Kidney (tissue), 22 donors: ENCODE measurements at places on chromosomes 2 and 18. TPM values are rescaled to one million over a fixed set of nuclear protein-coding genes. Genes with fewer than 3 reads are reported as not detected.
A peak's percentile ranks its signal among the peaks of the same experiment; 100 is the strongest.

- DNase-seq, result no peak
Measured at GRCh38 chr2:9069543-9069942, 66.1 kb upstream of the MBOAT2 start.

APOB gene
- total RNA-seq, result 0.57 TPM

GYPC gene
- total RNA-seq, result 51.1 TPM

SERPINB13 gene
- not detected for total RNA-seq

DNA sequence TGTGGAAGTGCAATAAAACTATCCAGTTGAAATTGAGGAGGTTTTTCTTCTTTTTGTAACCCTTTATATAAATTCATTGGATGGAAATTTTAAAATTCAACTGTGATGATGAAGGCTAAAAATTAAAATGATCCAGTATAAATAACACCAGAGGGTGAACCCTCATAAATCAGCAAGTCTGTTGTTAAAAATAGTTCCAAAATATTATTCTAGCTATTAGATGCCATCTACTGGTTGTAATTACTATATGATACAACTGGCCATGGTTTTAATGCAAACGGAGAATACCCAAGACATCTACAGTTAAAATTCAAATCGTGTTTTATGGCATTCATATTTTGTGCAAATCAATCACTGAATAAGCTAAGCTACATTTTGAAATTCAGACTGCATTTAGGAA, 53.8 kb downstream of the TMEM200C start:
- DNase-seq, result no peak

SRD5A2 gene
- 0.22 TPM for total RNA-seq

GRCh38 chr2:12502759-12503158, 214.0 kb upstream of the TRIB2 start:
- DNase-seq, result no peak

ZNF516 gene
- total RNA-seq, result 28.7 TPM

- no peak for DNase-seq
Measured at GRCh38 chr2:232675381-232675780, 21.8 kb upstream of the GIGYF2 start.

CRYBA2 gene
- total RNA-seq, result not detected

PSD4 gene
- 42.0 TPM for total RNA-seq

IL18RAP gene
- 2.0 TPM for total RNA-seq

DNA sequence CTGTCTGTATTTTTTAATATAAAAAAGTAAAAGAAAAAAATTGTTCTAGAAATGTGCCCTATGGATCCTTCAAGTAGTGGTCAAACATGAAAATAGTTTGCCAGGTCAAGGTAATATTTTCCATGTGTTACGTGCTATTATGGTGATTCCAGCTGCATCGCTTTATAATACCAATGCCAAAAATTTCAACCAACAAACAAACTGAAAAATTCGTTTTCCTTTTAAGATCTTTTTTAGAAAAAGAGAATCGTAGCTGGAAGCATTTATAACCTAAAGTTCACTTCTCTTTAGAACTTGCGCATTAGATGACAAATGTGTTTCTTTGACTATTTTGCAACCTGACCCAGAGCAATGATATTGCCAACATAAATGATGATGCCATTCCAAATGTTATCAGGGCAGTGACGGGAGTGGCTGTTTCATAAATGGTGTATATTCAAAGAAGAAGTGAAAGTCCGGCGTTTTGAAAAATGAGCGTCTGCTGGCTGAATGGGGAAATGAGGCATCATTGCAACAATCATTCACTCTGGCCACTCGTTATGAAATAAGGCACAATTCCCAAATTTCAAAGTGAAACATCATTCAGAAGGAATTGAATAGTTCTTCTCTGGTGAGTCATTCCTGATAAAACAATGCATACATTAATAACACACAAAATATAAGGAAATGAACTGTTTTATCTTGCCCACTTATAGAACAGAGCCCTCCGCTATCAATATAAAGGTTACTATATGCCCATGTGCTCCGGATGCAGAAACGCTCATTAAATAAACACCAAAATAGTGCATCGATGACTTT, 297.4 kb downstream of the TGIF1 start:
- no peak for DNase-seq

GRCh38 chr2:222295368-222296062, 3.3 kb downstream of the PAX3 start:
- DNase-seq, result peak; percentile 34

- no peak for DNase-seq
Measured at GRCh38 chr2:110998311-110998710, 122.4 kb upstream of the BCL2L11 start.

REV1 gene
- total RNA-seq, result 41.3 TPM

GRCh38 chr2:121976926-121977325, 221.5 kb downstream of the TSN start:
- peak; percentile 22 for DNase-seq

REG1B gene
- 11.0 TPM for total RNA-seq

DNA sequence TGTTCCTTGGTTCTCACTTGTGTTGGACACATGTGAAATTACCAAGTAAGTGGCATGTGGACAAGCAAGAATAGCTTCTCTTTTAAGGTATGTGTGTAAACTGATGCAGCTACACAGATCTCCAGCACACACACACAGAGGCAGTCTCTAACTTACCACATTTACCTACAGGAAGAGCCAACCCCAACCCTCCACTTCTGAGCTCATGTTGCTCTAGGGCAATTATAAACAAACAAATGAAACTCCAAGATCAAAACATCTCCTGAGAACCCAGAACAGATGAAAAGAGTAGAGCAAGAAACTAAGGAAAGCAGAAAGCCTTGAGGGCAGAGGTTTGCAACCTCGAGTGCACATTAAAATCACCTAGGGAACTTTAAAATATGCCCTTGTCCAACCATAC, 16.0 kb upstream of the TMEM37 start:
- DNase-seq, result no peak
